Mesenteric fat pad (tissue), 1 donor: ENCODE measurements at places on chromosomes 1 and 21. TPM values are rescaled to one million over a fixed set of nuclear protein-coding genes. Genes with fewer than 3 reads are reported as not detected.
A peak's percentile ranks its signal among the peaks of the same experiment; 100 is the strongest.

GRCh38 chr21:28172376-28172775, 820.3 kb downstream of the LTN1 start:
- no peak for DNase-seq

GRCh38 chr1:75588779-75589475, 22.0 kb downstream of the SLC44A5 start:
- no peak for DNase-seq

GRCh38 chr1:40876891-40877290, 14.7 kb upstream of the CITED4 start:
- no peak for DNase-seq

DNA sequence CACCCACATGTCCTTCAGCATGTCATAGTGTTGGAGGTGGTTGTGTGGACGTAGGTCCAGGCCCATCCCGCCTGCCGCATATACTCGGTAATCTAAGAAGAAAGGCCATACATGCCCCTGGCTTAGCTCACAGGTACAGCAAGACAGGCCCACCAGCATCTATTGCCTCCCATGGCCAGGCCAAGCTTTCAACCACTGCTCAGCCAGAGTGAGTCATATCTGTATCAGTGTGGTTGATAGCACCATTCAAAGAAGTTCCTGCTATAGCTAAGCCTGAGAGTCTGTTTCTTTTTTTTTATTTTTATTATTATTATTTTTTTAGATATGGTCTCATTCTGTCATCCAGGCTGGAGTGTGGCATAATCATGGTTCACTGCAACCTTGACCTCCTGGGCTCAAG, 17.0 kb downstream of the KLHDC8A start:
- DNase-seq, result no peak

- DNase-seq, result no peak
Observed at GRCh38 chr1:15155888-15156741, 2.6 kb downstream of the TMEM51 start.

- DNase-seq, result no peak
Observed at GRCh38 chr1:110150330-110151174, at the start of gene SLC6A17. Gene SLC6A17, plus strand, starts transcription at chr1:110150494. Its CDS starts 16,436 bp downstream, at chr1:110166930.

GRCh38 chr1:91637539-91637994, 136.9 kb downstream of the CDC7 start:
- no peak for DNase-seq

DNA sequence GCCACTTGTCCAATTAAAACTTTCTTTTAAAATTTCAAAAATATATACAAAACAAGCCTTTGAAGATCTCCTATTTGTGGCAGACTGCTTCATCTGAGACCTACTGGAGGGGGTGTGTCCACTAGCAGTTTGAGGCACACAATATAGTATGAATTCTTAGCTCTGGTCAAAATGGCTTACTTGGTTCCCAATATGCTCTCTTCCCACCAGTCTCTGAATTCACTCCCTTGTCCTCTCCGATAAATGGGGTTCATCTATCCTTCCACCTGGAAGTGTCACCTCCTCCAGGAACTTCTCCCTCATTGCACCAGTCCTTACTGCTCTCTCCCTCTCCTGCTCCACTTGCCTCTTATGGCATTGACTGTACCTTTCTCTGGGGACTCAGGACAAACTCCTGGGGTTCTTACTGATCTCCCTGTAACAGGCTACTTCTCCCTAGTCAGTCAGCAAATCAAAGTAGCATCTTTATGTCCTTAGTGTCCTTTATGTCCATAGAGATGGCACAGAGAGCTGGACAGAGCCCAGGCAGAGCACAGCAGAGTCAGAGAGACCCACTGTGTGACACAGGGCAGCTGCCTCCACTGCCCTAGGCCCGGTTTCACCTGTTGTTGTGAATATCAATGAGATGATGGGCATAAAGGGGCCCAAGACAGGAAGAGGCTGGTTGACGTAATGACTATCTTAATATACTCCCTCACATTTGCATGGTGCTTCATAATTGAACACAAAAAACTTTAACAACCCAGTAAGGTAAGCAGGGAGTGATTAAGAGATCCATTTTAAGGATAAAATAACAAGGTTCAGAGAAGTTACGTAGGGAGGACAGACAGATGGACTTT, 3.6 kb downstream of the ASAP3 start:
- no peak for DNase-seq

DNA sequence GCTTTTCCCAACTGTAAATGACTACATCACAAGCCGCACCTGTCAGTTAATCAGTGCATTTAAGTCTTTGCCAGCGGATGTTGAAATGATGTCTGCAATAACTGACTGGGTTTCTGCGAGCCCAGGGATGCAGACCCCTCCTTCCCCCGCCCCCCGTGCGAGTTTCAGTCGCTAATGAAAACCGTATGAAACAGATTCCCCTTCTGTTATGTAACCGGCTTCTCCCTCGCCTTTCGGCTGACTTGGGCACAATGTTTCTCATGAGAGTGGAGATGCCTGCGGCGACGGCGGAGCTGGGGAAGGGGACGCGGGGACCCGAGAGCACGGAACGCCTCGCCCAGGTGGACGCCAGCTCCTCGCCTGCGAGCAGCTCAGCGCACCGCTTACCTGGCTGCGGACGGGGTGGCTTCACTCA, 753 bp downstream of the KCNJ6 start:
- DNase-seq, result no peak

DNA sequence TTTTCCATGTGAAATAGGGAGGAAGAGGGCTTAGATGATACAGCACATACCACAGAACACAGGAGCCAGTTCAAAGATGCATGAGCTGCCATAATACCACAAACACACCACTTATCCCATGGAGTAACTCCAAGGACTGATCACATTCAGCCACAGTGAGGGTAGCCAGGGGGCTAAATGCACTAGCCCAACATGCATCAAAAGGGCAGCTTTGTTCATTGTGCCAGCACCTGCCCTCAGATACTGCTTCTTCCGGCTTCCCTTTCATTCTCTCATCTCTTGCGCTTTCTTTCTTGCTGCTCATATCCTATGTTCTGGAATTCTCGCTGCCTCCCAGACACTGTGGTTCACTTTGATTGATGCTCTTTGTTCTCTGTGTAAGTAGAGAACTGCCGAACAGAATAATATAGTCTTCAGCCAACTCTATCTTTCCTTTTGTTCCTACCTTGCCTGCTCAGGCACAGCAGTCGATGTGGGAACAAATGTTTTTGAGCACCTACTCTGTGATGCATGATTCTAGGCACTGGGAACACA, 50.0 kb upstream of the SYT6 start:
- no peak for DNase-seq

- DNase-seq, result no peak
Observed at GRCh38 chr1:238135708-238136664, 245.3 kb upstream of the ZP4 start.

GRCh38 chr1:2027961-2028583, 8.9 kb downstream of the GABRD start:
- DNase-seq, result no peak

DNA sequence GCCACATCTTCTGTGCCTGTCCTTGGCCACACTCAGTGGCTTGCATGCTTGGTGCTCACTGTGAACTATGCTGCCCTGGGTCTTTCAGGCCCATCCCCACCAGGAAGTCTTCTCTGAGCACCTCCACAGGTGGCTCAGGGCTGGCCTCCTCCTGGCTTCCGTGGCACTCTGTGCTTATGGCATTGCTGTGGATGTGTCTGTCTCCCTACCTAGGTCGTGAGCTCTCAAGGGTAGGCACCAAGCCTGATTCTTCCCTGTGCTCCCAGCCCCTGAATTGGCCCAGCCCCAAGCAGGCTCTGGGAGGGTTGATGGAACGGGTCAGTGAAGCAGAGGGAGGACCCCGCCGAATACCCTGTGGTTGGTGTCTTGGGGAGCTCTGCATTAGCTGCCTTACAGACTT, 197.7 kb upstream of the EDN2 start:
- DNase-seq, result no peak

DNA sequence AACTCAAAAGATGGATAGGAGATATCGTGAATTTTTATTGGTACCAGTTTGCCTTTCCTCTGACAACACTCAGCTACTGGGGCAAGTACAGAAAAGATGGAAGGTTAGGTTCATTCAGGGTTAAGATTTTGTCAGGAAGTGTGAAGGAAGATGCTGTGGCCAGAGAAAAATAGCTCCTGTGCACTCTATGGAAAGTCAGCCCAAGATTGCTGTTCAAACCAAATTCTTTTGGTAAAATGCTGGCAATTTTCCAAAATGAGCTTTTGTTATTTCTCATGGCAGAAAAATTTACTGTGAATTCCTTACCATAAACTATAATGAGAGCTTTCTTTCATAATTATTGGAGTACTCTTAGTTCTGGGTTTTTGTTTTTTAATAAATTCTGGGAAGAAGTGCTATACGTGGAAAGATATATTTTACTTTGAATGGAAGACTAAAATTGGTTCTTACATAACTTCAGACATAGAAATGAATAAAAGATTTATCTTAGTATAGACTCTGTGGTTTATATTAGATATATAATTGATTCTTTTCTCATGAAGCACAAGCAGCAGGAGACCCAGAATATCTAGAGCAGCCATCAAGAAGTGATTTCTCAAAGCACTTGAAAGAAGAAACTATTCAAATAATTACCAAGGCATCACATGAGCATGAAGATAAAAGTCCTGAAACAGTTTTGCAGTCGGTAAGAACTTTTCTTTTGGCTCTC, 112.2 kb downstream of the USP25 start:
- DNase-seq, result no peak

GRCh38 chr1:248852481-248853405, 6.1 kb downstream of the ZNF692 start:
- DNase-seq, result peak; percentile 80

GRCh38 chr1:51296383-51297357, 33.7 kb downstream of the TTC39A start:
- DNase-seq, result peak; percentile 93

DNA sequence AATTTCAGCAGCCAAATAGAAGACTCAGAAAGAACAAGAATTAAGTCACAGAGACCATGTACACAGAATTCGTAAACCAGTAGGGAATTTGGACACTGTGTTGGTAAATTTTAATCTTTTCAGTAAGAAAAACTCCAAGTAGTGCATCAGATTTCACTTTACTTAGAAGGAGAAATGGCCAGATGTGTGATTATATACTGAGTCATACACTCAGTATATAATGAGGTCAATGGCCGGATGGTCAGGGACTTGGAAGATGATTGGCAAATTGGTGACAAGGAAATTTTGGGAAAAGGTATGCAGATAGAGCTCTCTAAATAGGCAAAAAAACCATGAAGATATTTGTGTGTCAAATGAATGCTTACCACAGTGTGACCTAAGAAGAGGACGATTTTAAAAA, 399.8 kb upstream of the LRRC7 start:
- DNase-seq, result no peak

DNA sequence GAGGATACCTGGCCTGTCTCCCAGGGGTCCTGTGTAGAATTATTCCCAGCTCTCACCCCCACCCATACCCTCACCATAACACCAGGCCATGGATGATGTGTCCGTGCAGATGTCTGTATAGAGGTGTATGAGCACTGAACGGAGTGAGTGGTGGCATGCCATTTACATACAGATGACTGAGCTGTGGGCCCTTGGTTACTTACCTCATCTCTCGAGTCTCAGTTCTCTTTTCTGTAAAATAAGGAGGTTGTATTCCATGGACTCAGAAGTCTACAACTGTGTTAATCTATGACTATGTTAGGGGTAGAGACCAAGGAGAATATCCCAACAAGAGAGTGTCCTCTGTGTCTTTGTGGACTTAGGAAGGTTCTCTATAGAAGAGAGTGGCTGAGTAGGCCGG, 65.6 kb upstream of the CD1D start:
- DNase-seq, result no peak

GRCh38 chr1:165763442-165763841, 5.2 kb downstream of the TMCO1 start:
- DNase-seq, result no peak

DNA sequence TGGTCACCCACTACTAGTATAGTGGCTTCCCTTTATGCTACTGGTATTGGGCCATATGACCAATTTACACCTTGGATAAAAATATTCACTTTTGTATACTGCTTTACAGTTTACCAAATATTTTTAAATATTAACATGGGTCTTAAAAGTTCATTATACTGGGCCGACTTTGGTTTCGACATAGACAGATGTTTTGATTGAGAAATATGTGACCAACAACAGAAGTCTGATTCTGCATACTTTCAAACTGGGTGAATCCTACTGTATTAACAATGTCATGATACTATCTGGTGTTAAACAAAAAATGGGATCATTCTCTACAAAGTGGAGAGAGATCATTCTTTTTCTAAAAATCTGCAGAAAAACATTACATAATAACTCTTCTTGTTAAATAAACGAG, 134.8 kb downstream of the AKT3 start:
- DNase-seq, result no peak

DNA sequence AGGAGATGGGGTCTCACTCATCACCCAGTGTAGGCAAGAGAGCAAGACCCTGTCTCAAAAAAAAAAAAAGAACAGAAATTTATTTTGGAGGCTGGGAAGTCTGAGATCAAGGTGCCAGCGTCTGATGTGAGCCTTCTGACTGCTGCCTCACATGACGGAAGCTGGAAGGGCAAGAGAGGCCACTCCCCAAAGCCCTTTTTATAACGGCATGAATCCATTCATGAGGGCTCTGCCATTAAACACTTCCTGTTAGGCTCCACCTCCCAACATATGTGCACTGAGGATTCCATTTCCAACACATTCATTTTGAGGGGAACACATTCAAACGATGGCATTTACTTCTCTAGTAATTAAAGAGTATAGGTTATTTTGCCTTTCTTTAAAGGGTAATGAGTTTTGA, 50.9 kb upstream of the C1orf198 start:
- no peak for DNase-seq

Gene SAMD13
- 0.61 TPM for total RNA-seq

Gene PLEKHA6
- 3.5 TPM for total RNA-seq

Gene PRELP
- total RNA-seq, result 80.0 TPM

Gene KCND3
- 18.4 TPM for total RNA-seq

Gene CLIC6
- 9.9 TPM for total RNA-seq

Gene CCDC181
- total RNA-seq, result 0.58 TPM

Gene UBXN10
- 0.29 TPM for total RNA-seq

Gene MPL
- total RNA-seq, result 0.39 TPM
